ENCODE measurements at places on chromosomes 1 and 21.

DNA sequence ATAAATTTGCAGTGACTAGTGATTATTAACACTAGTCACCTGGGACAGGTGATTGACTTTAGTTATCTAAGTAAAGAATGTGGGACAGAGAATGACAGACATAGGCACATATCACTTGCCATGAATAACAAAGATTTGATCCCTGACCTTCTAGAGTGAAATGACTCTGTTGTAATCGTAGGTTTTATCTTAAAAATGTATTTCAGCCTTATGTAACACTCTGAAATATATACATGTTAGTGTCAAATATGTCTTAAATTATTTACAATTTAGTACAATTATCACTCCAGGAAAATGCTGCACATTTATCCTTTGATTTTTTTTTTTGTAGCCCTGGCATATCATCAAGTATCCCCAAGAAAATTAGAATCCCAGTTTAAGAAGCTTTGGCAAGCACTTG lies 186.4 kb upstream of the PTGFR start:
- DNase-seq = no peak

DNA sequence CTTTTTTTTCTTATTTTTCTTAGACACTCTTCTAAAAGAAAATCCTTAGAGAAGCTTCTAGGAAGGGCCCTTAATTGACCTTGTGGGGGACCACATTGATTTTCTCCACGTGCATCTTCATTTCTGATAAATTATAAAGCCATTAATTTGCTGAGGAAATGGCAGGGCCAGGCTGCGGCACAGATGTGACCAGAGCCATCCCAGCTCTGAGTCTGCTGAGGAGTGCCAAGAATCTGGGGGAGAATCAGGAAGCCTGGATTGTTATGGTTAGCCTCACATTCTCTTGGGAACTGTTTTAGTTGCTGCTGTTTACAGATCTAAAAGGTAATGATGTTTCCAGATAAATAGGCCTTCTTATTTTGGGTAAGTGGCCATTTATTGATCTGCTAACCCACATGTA lies 16.2 kb downstream of the PROX1 start:
- no peak for DNase-seq

DNA sequence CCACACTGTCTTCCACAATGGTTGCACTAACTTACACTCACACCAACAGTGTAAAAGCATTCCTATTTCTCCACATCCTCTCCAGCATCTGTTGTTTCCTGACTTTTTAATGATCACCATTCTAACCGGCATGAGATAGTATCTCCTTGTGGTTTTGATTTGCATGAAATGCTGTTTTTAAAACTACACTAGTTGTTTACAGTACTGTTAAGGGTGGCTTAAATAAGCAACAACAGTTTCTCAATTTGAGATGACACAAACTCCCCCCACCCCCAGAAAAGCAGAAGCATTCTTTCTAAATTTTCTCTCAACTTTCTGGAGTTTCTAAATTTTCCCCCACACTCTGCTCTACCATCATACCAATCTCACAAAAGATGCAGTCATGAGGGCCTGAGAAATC lies 7.1 kb upstream of the SLAMF7 start:
- DNase-seq = no peak

DNA sequence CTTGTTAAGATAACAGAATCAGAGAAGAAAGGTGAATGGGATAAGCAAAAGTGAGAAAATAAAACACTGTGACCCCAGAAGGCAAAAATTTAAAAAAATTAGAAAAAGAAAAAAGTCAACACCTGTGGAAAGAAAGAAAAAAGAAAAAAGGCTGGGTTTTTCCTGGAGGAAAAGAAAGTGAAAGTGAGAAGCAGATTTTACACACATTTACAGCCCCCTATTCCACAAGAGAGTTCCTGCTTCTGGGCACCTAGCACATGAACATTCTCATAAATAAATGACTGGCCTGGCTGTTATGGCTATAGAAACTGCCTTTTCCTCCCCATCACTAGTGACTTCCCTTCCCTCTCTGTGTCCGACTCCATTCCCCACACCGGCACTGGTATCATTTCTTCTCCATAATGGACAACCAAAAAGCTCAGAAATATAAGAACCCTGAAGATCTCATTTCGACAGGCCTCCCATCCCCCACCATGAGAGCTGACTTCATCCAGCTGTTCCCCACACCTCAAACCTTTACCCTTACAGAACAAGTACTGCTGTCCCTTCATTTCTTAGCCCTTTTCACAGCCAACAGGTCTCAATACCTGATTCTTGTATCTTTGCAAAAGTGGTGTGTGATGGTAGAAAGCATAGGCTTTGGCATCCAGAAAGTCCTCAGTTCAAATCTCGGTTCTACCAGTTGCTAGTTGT lies 12.6 kb downstream of the MTF1 start:
- DNase-seq = no peak

DNA sequence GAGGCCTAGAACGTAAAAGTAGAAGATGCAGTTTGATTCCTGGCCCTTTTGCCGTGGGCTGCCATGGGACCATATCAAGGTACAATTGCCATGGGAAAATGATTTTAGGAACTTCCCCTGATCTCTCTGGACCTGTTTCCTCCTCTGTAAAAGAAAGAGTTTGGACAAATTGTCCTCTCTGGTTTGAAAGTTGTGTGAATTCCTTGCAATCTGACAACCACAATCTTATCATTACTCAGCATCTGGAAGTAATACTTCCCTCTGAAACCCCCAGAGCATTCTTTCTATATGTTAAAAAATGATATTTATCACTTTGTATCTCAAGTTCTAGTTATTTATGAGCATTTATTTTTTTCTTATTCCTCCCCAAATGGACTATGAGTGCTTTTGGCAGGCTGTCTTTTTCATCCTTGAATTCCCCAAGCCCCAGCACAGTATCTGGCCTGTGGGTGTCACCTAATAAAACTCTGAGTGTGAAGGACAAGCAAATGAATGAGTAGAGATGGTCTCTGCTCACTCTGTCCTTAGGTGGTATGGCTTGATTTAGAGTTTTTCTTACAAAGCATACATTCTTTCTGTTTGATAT lies 181.1 kb downstream of the DYRK1A start:
- DNase-seq = no peak

DNA sequence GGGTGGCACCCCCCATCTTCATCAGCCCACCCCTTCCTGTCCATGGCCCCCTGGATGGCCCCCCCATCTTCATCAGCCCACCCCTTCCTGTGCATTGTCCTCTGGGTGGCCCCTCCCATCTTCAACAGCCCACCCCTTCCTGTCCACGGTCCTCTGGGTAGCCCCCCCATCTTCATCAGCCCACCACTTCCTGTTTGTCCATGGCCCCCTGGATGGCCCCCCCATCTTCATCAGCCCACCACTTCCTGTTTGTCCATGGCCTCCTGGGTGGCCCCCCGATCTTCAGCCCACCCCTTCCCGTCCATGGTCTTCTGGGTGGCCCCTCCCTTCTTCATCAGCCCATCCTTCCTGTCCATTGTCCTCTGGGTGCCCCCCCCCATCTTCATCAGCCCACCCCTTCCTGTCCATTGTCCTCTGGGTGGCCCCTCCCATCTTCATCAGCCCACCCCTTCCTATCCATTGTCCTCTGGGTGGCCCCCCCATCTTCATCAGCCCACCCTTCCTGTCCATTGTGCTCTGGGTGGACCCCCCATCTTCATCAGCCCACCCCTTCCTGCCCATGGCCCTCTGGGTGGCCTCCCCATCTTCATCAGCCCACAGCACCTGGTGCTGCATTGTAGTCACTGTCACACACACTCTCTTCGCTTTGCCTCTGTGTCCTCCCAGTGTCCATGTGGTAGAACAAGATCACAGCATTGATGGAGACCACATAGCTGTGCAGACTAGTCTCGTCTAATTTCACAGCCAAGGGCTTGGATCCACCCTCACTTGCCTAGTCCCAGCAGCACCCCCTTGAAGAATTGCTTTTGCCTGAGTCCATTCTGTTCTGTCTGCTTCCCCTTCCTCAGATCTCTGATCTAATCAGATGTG lies 95.9 kb downstream of the PCBP3 start:
- no peak for DNase-seq

- no peak for DNase-seq
Observed at GRCh38 chr1:100528871-100529270, 9.1 kb upstream of the GPR88 start.

- DNase-seq = no peak
Observed at GRCh38 chr1:19504796-19505692, 19.7 kb upstream of the CAPZB start.

GRCh38 chr1:27935721-27936120 lies 921 bp downstream of the SMPDL3B start:
- no peak for DNase-seq

DNA sequence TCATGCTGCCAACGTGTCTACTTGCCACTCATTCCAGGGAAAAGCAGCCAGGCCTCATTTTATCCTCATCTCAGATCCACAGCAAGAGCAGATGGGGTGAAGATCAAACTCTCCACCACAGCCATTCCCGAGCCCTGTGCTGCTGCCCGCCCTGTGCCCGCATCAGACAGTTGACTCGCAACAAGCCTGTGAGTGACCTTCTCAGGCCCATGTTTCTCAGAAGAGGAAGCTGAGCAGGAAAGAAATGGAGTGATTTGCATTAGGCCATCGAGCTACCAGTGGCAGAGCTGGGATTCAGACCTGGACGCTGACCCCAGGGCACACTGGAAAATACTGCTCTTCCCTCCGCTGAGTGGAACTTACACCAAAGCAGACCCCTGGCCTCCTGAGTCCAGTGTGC lies 1.2 kb downstream of the CNR2 start:
- no peak for DNase-seq

DNA sequence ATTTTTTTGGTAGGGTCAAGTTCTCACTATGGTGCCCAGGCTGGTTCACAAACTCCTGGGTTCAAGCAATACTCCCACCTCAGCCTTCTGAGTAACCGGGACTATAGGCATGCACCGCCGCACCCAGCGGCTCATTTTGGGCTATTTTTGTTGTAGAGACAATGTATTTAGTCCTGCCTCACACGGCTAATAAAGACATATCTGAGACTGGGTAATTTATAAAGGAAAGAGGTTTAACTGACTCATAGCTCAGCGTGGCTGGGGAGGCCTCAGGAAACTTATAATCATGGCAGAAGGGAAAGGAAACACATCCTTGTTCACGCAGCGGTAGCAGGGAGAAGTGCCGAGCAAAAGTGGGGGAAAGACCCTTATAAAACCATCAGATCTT lies 4.2 kb downstream of the CELA2A start:
- no peak for DNase-seq

DNA sequence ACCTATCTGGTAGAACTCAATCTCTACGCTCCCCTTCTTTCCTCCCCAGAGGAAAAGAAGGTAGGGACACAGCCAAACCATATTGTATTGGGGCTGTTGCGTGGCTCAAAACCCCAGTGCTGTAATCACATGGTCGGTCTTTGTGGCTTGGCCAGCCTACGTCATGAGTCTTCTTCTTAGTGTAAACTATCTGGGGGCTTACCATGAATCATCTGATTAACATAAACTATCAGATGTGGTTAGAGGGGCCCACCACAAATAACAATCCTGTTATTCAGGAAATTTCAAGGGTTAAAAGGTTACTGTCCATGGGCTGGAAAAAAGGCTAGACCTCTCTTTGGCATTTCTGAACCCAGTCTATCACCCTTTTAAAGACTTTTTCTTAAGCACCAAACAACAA lies 49.5 kb upstream of the GPR52 start:
- DNase-seq = no peak

- no peak for DNase-seq
Observed at GRCh38 chr1:56216218-56216617, 363.1 kb downstream of the PLPP3 start.

DNA sequence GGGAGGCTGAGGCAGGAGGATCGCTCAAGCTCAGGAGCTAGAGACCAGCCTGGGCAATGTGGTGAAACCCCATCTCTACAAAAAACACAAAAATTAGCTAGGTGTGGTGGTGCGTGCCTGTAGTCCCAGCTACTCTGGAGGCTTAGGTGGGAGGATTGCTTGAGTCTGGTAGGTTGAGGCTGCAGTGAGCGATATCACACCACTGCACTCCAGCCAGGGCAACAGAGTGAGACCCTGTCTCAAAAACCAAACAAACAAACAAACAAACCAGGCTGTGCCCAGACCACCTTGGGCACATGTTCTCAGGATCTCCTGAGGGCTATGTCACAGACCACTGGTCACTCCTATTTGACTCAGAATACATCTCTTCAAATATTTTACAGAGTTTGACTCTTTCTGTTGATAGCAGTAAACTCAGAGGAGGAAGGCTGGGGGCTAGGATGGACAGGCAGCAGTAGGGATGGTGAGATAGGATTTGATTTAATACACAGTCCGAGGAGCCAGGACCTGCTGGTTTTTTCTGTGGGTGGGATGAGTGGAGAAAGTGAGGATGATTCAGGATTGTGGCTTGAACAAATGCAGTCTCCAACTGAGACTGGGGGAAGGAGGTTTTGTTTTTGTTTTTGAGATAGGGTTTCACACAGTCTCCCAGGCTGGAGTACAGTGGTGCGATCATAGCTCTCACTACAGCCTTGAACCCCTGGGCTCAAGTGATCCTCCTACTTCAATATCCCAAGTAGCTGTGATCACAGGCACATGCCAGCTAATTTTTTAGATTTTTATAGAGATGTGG lies 46.5 kb downstream of the OLFML3 start:
- no peak for DNase-seq

GRCh38 chr1:69163241-69163640 lies 404.5 kb upstream of the LRRC7 start:
- DNase-seq = no peak

All from HL-60 (cell line).